ENCODE measurements at places on chromosomes 6 and 20.

DNA sequence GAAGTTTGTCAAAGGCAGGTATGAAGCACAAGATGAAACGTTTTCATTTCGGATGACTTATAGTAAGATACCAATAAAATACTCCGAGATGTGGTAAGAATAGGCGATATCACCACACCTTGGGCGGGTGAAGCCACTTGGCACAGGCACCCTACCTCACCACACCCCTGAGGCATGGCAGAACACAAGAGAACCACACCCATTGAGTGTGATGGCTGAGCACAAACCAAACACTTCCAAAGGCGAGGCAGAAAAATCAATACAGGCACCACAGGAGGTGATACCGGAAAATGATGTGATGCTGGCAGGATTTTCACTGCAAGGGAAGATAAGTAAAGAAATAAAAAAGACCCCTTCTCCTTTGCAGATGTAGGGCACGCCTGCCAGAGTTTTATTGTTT is 332.9 kb upstream of the PRDM1 start:
- DNase-seq, result no peak

DNA sequence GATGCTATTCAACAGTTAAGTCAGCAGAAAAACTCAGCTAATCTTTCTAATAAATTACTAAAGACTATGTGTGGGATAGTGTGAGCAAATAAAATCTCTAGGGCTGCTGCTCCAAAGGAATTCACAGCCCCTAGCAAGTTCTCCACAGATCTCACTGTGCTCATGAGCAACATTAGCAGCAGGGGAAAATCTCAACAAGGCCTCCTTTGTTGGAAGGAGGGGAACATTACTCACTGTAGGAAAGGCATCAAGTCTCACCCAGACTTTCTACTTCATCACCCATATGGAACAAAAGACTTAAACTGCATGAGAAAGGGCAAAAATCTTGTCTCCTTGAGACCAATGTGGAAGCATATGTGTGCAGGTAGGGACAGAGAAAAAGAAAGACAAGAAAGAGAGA is 726.4 kb upstream of the SLC35B3 start:
- DNase-seq, result no peak

DNA sequence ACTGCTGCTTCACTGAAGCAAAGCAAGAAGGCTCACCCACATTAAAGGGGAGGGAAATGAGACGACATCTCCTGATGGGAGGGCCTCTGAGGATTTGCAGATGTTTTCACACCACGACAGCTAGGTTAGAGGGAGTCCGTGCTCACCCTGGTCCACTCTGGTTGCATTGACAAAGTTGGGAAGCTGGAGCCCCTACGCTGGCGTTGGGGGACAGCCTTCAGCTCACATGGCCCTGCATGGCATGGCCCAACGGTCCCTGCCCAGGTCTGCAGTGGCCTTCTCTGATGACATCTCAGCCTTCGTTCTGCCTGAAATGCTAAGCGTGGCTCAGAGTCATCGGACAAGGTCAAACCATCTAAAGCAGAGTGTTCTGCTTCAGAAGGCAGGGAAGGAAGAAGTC is 3.8 kb upstream of the NAPB start:
- no peak for DNase-seq

GRCh38 chr6:106102967-106103727 is 17.0 kb downstream of the PRDM1 start:
- DNase-seq, result no peak

All from activated naive CD4-positive, alpha-beta T cell (primary cell).